ENCODE measurements at places on chromosomes 11 and 22.

- no peak for DNase-seq
Observed at GRCh38 chr11:42315267-42315666, 855.8 kb upstream of the LRRC4C start.

DNA sequence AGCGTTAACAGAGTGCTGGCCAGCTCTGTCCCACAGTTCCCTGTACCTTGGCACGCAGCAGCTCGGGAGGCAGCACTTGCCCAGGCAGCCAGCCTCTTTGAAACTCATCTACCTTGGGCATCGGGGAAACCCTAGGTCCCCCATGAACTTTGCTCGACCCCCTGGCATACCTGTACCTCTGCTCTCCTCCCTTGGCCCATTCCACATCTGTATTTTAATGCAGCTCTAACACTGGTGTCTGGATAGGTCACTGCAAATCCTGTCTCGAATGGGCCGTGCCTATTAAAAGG is 304.1 kb downstream of the TBC1D22A start:
- no peak for DNase-seq

- no peak for DNase-seq
Observed at GRCh38 chr11:68115285-68115684, 5.9 kb downstream of the CHKA start.

- no peak for DNase-seq
Observed at GRCh38 chr11:96752221-96752620, 362.4 kb downstream of the JRKL start.

- DNase-seq = no peak
Observed at GRCh38 chr22:40635940-40636379, 559 bp downstream of the MRTFA start.
